ENCODE measurements at places on chromosomes 2 and 18.

DNA sequence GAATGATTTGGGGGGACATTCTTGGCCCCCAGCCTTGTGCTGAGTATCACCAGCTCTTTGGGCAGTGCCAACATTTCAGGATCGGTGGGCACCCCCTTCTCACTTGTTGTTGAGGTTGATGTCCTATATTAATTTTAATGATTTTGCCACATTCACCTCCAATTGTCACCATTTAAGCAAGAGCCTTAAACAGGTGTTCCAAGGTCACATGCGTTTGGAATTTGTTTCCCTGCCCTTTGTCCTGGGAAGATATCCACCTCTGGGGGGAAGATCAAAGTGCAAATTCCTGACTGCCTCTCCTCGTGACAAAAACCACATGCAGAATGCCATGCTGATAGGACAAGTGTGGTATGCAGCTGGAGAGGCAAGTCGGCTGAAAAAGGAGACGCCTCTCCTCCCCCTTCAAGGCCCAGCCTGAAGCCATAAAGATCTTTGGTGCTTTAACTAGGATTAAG lies 72.5 kb upstream of the ID2 start:
- no peak for DNase-seq

GRCh38 chr2:161980976-161981375 lies 93.0 kb downstream of the DPP4 start:
- DNase-seq: no peak

DNA sequence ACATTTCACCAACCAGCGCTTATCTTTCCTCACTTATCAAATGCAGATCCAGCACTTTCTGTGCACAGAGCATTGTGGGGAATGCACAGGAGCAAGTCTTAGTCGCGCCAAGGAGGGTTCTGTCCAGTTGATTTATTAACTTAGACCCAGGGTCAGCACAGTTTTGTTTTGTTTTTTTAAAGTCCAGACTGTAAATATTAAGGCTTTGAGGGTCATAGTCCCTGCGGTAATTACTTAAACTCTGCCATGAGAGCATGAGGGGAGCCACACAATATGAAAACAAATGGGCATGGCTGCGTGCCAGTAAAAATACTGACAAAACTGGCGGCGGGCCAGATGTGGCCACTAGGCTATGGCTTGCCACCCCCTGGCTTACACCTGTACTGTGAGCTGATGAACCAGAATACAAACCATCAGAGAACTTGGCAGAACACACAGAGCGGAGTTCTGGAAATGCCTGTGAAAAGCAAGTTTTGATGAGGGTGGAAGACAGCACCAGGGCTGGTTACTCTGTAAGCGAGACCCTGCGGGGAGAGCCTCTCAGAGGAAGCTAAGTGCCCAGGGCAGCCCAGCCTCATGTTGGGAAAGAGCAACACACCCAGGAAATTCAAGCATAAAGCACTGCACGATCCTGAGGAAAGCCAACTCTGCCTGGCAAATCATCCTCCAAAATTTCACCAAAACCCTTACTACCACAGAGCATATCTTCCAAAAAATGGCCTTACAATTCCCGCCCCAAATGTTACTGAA lies 43.6 kb downstream of the L3MBTL4 start:
- DNase-seq: no peak

- DNase-seq: no peak
Measured at GRCh38 chr18:79818036-79818435, 20.3 kb downstream of the KCNG2 start.

DNA sequence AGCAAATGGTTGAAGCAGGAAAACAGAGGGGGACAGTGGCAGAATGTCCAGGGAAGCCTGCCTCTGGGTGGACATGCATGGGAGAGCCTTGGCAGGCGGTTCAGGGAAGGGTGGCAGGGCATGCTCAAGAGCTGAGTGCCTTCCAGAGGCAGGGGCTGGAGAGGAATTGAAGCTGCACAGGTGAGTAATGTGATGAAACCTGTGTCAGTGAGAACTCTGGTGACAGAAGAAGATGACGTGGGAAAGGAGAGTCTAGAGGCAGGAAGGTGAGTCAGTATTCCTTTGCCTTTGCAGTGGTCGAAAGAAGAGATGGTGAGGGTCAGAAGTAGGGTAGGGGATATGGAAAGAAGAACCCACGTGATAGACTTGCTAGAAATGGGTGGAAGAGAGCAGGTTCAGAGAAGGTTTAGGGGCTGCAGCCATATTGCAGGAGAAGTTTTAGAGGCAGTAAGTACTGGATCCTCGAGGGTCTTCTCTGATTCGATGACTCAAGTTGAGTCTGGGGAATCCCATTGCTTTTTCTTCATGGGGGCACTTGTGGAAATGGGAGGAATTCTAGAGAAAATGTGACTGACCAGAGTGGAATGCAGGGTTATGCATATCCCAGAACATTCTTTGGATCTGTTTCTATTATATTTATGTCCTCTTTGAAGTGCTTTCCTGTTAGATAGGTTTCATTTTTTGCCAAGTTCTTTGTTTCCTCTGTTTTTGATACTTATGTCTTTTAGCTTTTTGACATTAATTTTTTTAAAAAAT lies 37.4 kb downstream of the TMEM87B start:
- no peak for DNase-seq

- no peak for DNase-seq
Measured at GRCh38 chr2:178401994-178402437, 49.0 kb downstream of the PRKRA start.

DNA sequence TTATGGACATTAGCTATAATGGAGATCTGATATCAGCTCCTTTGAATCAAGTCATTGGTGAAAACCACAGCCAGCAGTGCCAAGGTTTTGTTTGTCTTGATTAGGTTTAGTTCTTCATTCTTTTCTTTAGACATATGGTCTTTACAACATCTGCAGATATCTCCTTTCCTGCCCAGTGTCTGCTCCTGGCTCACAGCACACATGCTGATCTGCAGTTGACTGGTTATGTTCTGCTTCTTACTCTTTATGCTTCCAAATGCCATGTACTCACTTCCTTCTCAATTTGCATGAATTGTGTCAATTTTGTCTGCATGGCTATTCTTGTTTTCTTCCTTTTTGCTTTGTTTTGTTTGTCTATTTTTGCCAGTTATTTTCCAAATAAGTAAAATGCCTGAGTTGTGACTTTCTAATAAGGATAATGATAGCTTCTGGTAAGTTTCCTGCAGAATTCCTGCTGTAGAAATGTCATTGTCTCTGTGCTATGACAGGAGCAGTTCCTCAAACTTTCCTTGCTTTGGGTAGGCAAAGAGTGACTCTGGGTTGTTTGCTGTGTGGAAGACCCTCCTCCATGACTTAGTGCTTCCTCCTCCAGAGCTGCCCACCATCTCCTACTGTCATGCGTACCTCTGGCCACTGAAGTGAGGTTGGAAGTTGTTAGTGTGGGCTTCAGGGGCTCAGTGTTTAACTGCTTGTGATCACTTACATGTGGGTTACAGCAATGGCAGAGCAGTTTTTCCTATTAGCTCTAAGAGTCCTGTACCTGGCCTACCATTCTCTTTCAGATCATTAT lies 8.2 kb downstream of the ARHGAP25 start:
- no peak for DNase-seq

GRCh38 chr2:138030459-138030858 lies 66.2 kb downstream of the HNMT start:
- DNase-seq: no peak

- no peak for DNase-seq
Measured at GRCh38 chr2:212913640-212914306, 237.6 kb downstream of the IKZF2 start.

DNA sequence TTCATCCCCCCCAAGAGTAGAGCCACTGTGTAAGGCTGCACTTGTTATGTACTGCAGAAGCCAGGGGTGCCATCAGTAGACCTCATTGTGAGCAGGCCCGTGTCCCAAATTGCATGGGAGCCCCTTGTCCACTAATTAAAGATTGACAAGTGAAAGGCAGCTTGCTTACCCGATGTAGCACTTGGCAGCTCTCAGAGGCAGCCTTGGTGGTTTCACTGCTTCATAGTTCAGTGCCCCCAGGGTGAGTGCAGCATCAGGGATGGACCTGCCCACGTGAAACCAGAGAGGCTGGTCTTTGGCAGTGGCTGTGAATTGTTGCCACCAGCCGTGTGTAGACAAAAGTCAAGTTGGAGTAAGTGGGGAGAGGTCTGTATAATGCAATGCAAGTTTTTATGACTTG lies 13.3 kb downstream of the TUBB6 start:
- DNase-seq: no peak

DNA sequence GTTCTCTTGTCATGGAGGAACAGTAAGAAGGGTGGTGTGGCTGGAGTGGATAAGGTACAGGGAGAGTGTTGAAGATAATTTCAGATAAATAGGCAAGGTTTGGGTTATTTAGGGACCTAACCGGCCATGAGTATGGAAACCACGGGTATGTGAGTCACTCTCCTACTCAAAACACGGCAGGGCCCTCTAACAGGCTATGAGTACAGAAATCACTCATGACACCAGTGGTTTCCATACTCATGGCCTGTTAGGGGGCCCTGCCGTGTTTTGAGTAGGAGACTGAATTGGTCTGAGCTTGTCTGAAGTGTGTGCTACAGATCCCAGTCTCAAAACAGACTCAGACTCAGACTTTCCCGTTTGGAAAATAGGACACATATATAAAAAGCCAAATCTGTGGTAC lies 428.4 kb upstream of the HNMT start:
- no peak for DNase-seq

DNA sequence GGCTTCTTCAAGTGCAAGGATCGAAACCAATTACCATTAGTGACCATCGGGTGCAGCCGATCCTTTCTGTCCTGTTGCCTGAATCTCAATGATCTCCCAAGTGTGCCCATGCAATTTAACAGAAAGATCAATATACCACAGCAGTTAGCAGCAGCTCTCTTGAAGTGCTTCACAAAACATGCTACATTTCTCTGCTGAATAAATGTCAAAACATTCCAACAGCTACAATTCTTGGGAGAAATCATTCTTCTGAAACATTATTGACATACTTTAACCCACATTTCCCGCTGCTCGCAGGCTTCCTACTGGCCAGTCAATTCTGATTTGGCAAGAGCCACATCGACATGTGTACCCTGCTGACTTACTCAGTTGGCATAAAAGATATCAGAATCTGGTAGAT lies 907.7 kb downstream of the TMEM182 start:
- DNase-seq: no peak

GRCh38 chr2:61853086-61853846 lies 594 bp downstream of the FAM161A start:
- no peak for DNase-seq

- no peak for DNase-seq
Measured at GRCh38 chr18:3869848-3870247, 419.9 kb downstream of the TGIF1 start.

GRCh38 chr2:170930131-170930990 lies 1.3 kb downstream of the GORASP2 start:
- DNase-seq: no peak

DNA sequence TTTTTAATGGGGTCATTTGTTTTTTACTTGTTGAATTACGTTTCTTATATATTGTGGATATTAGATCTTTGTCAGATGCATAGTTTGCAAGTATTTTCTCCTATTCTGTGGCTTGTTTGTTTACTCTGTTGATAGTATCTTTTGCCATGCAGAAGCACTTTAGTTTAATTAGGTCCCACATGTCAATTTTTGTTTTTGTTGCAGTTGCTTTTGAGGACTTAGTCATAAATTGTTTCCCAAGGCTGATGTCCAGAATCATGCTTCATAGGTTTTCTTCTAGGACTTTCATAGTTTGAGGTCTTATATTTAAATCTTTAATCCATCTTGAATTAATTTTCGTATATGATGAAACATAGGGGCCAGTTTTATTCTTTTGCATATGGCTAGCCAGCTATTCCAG lies 13.2 kb downstream of the PIKFYVE start:
- DNase-seq: no peak

DNA sequence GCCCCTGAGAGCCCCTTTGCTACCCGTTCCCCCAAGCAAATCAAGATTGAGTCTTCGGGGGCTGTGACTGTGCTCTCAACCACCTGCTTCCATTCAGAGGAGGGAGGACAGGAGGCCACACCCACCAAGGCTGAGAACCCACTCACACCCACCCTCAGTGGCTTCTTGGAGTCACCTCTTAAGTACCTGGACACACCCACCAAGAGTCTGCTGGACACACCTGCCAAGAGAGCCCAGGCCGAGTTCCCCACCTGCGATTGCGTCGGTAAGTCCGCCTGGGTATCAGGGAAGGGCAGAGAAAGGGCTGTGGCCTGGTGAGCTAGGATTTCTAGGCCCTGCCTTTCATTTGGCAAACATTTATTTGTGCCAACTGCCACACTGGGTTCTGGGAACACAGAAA lies 63.4 kb downstream of the TET3 start:
- no peak for DNase-seq

- DNase-seq: no peak
Measured at GRCh38 chr2:223219872-223220657, 168.1 kb downstream of the KCNE4 start.

DNA sequence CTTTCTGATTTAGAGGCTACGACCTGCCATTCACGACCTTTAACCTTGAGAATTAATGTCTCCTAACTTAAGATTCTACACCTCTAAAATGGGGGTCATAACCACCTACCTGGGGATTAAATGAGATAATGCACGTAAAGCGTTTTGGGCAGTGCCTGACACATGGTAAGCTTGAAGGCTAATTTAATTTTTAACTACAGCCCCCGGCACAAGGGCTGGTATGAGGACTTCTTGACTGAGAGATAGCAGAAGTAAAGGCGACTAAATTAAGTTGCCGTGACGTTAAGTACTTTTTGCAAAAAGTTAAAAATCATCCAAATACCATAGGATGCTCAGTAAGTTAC lies 549 bp downstream of the MRPL35 start:
- DNase-seq: no peak

- DNase-seq: no peak
Measured at GRCh38 chr2:199064201-199064600, 393.5 kb downstream of the SATB2 start.

DNA sequence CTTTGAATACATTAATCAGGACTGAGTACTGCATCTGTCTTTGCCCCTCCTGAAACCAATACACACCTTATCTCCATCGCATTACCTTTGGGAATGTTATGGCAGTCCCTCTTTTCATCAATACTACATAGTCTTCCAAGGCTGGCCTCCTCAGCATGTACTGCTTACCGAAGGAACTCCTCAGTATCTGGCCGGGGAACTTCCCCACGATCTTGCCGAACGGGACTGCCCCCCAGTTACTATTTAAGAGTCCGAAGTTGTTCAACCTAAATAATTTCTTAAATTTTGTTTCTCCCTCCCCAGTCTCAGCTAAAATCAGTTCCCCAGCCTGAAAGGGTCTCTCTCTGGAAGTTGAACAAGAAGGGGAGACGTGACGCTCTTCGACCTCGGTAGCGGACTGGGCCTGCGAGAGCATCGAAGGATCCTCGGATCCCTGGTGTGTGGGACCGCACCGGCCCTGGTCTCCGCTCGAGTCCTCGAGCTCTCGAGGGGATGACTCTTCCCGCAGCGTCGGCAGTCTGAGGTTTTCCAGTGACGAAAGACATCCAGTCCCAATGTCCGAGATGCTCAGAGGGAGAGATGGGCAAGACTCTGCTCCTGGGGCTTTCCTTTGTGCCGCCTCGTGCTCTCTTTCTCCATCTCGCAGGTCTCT lies 489 bp downstream of the TRMT61B start:
- DNase-seq: no peak

- no peak for DNase-seq
Measured at GRCh38 chr2:85578243-85579180, 1.1 kb downstream of the VAMP8 start.

GRCh38 chr18:64032312-64032711 lies 62.4 kb downstream of the SERPINB8 start:
- DNase-seq: no peak

Data from anterior cingulate cortex (tissue), 58 donors.